BJ (cell line): ENCODE measurements at places on chromosomes 6 and 20. TPM values are rescaled to one million over a fixed set of nuclear protein-coding genes. Genes with fewer than 3 reads are reported as not detected.

DNA sequence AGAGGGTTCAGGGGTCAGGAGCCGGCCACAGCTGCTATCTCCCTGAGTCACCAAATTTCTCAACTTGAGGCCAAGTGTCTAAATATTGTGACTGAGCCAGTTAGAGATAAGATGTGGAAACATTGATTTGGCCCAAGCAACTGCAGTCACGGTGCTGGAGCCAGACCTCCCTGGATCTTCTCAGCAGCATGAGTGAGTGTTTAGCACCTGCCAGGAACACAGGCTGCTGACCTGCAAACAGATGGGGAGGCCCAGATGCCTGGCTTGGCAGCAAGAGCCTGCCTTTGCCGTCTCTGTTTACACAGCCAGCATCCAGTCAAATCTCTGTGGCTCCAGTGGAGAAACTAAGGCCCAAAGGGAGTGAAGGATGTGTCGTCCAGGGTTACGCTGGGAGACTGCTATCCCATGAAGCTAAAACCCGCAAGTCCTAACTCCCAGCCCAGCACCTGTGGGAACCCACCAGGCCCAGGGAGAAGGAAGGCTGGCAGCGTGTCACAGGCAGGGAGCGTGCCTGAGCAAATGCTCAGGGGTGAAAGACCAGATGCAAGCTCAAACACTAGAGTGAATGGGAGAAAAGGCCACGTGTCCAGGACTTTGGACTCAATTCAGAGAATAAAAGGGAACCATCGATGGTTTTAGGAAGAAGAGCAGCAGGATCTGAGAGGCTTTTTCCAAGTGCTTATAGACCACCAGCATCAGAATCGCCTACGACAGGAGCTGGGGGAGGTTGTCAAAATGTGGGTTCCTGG is 15.9 kb upstream of the PTGIS start:
- DNase-seq, result peak; percentile 85

DNA sequence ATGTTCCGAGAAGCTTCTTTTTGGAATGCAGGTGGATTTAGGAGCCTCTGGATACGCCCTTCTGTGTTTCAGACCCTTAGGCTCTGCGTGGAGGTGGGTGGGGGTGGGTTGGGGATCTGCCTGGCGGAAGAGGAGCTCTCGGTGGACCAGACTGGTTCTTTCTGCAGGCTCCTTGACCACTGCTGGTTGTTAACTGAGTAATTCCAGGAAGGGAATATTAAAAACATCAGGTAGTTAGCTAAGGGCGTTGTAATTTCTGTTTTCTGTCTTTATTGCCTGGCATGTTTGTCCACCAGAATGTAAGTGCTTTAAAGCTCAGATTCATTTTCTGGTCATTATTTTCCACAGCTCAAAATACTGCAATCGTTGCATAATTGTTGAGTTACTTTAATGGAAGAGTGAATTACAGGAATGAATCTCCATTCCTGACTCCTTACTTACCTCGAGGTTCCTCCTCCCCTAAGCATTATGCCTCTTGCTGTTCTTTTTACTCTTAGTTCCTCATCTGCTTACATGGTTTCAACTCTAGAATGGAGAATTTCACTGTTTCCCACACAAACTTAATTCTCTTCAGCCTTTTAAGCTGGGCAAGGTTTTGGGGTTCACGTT is 5.9 kb downstream of the CDYL start:
- DNase-seq, result no peak

DNA sequence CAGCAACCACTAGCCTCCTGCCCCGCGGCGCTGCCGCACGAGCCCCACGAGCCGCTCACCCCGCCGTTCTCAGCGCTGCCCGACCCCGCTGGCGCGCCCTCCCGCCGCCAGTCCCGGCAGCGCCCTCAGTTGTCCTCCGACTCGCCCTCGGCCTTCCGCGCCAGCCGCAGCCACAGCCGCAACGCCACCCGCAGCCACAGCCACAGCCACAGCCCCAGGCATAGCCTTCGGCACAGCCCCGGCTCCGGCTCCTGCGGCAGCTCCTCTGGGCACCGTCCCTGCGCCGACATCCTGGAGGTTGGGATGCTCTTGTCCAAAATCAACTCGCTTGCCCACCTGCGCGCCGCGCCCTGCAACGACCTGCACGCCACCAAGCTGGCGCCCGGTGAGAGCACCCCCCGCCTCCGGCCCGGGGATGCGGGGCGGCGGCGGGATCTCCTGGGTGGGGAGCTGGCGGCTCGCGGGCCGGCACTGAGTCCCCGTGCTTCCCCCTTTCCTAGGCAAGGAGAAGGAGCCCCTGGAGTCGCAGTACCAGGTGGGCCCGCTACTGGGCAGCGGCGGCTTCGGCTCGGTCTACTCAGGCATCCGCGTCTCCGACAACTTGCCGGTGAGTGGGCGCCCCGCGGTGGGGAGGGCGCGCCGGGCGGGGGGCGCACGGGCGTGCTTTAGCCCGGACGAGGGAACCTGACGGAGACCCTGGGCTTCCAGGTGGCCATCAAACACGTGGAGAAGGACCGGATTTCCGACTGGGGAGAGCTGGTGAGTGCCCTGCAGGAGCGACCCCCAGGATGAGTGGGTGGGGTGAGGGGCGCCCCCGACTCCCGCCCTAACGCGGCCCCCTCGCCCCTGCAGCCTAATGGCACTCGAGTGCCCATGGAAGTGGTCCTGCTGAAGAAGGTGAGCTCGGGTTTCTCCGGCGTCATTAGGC is 585 bp downstream of the PIM1 start:
- DNase-seq, result no peak

OR2J1 gene
- polyA plus RNA-seq, result not detected in 2 replicates

OXT gene
- not detected in 2 replicates for polyA plus RNA-seq

CALHM4 gene
- polyA plus RNA-seq, result not detected in 2 replicates

CCN5 gene
- 0.91 and 2.0 TPM in 2 replicates for polyA plus RNA-seq

DNA sequence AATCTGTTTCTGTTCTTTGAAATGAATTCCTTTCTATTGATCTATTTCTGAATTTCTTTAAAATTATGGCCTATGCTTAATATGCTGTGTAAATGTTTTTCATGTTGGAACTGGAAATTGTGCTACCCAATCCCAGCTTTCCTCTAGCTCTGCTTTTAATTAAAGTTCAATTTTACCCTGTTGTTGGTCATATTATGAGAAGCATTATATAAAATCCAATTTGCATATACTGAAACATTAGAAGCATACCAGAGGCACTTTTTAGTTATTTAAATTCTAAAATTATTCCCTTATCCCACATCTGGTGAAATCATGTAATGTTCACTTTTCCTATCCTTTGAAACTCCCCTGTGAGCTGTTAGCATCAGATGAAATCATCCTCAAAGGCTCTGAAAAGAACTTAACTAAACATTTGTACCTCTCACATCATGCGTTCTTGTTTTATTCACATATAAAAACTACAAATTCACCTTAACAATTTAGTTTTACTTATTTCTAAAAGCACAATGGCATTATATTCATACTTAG is 160.6 kb upstream of the COL21A1 start:
- DNase-seq, result no peak

DNA sequence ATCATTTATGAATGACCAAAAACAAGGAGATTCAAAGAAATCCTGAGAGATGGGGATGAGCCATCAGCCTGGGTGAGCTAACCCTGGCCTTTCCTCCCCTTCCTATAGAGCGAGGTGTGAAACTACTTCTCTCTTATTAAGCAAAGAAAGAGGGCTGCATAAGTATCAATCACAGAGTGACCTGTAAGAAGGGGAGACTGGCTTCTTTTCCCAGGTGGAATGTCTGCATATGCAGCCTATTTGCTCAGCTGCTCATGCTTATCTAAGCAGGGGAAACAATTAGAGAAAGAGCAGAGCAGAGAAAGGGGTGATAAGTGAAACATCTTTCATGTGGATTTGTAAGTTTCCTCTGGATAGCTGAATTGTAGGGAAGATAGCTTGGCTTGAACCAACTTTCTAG is 160.0 kb downstream of the PKHD1 start:
- DNase-seq, result no peak
